ENCODE measurements at places on chromosomes 3 and 15. TPM values are rescaled to one million over a fixed set of nuclear protein-coding genes. Genes with fewer than 3 reads are reported as not detected.

Gene CDHR4
- 0.20 TPM for total RNA-seq

Gene ADGRG7
- 15.6 TPM for total RNA-seq

DNA sequence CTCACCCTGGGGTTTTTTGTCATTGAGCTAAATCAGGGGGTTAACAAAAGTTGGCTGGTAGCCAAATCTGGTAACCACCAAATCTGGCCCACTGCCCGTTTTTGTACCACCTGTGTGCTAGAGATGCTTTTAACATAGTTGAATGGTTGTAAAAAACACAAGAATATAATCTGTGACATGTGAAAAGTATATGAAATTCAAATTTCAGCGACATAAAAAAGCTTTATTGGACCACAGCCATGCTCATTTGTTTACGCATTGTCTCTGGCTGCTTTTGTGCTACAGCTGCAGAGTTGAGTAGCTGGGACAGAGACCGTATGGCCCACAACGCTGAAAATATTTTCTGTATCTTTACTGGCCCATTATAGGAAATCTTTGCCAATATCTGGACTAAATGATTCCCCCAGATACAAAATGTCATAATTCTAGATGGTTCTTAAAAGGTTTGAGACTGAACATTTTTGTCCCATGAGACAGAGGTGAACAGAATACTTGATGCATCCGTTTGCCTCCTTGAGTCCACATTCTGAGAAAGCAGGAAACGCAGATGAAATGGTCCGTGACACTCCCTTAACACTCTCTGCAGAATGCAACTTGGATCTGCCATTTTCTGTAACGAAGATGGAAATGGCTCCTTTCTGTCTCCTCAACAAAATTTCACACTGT lies 120.9 kb upstream of the PDZRN3 start:
- DNase-seq: no peak

GRCh38 chr3:112446343-112446742 lies 52.9 kb downstream of the BTLA start:
- DNase-seq: no peak

Gene ENTPD3
- total RNA-seq: 2.4 TPM

Gene SNX1
- total RNA-seq: 110 TPM

Gene TMEM43
- total RNA-seq: 29.2 TPM

DNA sequence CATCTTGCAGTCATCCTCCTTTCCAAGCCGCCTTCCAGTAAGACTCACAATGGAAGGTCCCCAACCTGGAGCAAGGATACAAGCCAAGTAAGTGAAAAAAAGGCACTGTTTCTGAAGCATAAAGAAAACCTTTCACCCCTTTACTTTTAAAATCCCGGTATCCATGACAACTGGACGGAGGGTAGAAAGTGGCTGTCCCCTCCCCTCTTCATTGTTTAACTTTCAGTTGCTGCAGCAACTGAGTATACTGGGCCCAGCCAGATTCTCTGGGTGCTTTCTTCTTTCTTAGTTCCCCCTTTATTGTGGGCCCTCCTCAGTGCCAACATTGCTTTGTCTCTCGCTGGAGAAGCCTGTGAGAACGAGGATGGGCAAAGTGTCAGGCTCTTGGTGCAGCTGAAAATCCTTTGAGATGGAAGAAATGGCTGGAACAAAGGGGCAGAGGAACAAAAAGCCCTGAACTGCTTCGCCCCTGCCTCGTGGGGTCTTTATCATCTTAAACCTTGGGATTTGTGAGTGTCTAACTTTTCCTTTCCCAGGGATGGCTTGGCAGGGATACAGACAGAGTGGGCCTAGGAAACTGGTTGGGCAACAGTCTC lies 224.0 kb upstream of the RGMA start:
- no peak for DNase-seq

GRCh38 chr15:41160639-41161315 lies 44.7 kb upstream of the INO80 start:
- no peak for DNase-seq

Gene ZNF80
- total RNA-seq: not detected

Gene RFX7
- 14.4 TPM for total RNA-seq

DNA sequence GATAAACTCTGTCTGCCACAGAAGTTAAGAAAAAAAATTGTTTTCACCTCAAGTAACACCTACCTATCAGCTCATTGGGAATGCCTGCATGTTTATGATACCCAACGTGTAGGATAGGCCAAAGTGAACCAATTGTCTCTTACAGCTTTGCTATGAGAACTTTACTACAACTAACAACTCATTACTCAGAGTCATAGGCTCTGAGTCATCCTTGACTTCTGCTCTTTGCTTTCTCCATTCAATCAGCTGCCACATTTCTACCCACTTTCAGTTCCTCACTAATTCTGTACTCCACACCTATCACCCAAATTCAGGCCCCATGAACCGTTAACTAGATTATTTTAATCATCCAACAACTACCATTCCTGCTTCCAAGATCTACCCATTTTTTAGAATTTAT lies 843.9 kb downstream of the TUSC7 start:
- DNase-seq: no peak

Gene GOLGA6A
- not detected for total RNA-seq

DNA sequence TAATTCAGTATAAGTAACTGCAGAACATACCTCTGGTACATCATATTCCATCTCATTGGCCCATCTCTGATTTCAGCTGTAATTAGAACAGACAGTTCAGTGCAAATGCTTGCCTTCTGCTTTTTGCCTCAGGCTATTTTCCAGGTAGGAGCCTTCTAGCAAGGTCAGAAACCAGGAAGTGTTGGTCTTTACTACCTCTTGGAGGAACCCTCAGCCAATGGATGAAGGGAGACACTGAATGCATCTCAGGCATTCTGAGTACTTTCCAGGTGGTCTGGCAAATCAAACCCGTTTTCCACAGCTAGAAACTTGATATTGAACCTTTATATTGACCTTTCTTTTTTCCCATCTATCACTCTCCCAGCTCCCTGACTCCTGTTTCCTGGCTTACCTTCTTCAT lies 348.5 kb upstream of the SOX2 start:
- no peak for DNase-seq

Gene MRPL3
- 52.4 TPM for total RNA-seq

GRCh38 chr3:106296062-106296461 lies 427.2 kb upstream of the CBLB start:
- DNase-seq: no peak

DNA sequence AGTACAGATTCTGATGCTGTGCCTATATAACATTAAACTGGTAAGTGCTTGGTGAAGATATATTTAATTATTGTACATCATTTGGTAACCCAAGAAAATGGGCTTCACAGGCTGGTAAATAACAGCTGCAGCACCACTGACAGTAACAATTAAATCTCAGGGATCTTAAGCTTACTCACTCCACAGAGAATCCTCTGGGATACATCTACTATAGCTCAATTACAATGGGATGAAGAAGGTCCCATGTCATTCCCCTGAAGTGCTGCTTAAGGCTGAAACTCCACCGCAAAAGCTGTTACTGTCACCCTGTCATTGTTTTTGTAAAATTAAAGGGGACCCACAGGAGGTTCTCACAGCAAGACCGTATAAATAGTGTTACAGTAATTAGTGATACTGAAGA lies 153.0 kb downstream of the IMPG2 start:
- DNase-seq: no peak

Gene PPM1M
- 9.3 TPM for total RNA-seq
